ENCODE measurements at places on chromosomes 1 and 21. TPM values are rescaled to one million over a fixed set of nuclear protein-coding genes. Genes with fewer than 3 reads are reported as not detected.

The CLDN14 gene
- not detected for total RNA-seq

The CELA2B gene
- total RNA-seq: not detected

The S100A7 gene
- not detected for total RNA-seq

The PTPRC gene
- not detected for total RNA-seq

The ASPM gene
- total RNA-seq: 28.2 TPM

The OVAAL gene
- total RNA-seq: not detected

The OXCT2 gene
- total RNA-seq: 1.5 TPM

The ARMH1 gene
- not detected for total RNA-seq

The HES2 gene
- total RNA-seq: 0.15 TPM

The PGBD5 gene
- total RNA-seq: under 0.01 TPM

The LAMTOR2 gene
- total RNA-seq: 88.7 TPM

The BGLAP gene
- total RNA-seq: not detected

Data from bronchus fibroblast of lung (primary cell).